ENCODE measurements at places on chromosomes 6 and 20. TPM values are rescaled to one million over a fixed set of nuclear protein-coding genes. Genes with fewer than 3 reads are reported as not detected.

GRCh38 chr20:37839432-37839827 lies 63.5 kb upstream of the VSTM2L start:
- DNase-seq: no peak

GRCh38 chr20:23164176-23164601 lies 78.1 kb upstream of the CD93 start:
- no peak for DNase-seq

DNA sequence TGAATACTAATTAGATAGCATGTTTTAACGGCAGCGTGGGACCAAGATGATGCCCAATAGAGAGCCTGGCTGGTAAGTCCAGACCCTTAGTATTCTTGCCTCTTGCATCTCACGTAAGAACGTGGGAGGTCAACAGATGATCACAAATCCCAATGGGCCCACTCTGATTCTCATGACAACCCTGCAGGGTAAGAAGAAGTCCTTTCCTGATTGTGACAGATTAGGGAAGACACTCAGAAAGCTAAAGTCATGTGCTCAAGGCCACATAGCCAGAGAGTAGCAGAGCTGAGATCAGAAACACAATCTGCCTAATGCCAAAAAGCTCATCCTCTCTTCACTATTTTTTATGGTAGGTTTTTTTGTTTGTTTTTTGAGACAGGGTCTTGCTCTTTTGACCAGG lies 103.8 kb downstream of the RALGAPA2 start:
- DNase-seq: no peak

TMEM74B gene
- polyA plus RNA-seq: 0.04 TPM

All from BJ (cell line).